Fibroblast of villous mesenchyme (primary cell): ENCODE measurements at places on chromosomes 7 and 10.

- DNase-seq: no peak
Measured at GRCh38 chr7:121796381-121796780, 76.6 kb upstream of the PTPRZ1 start.

- no peak for DNase-seq
Measured at GRCh38 chr10:95571390-95571789, 10.2 kb upstream of the SORBS1 start.

- DNase-seq: no peak
Measured at GRCh38 chr10:42969147-42969546, 107.7 kb upstream of the RET start.

DNA sequence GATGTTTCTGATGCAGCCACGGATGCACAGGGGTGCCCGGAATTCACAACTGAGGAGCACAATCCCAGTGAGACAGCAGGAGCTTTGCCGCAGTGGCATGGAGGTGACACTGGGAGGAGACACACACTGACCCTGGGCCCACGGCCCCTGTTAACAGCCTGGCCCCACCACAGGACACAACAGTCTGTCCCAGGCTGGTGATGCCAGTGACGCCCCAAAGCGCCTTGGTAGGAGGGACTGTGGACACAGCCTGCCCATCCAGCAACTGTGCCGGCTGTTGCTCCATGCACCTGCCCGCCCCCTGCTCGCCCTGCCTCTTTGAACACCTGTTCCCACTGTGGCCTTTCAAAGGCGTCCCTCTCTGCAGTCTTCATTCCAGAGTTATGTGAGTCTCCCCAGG lies 49.8 kb downstream of the KLF6 start:
- DNase-seq: no peak

DNA sequence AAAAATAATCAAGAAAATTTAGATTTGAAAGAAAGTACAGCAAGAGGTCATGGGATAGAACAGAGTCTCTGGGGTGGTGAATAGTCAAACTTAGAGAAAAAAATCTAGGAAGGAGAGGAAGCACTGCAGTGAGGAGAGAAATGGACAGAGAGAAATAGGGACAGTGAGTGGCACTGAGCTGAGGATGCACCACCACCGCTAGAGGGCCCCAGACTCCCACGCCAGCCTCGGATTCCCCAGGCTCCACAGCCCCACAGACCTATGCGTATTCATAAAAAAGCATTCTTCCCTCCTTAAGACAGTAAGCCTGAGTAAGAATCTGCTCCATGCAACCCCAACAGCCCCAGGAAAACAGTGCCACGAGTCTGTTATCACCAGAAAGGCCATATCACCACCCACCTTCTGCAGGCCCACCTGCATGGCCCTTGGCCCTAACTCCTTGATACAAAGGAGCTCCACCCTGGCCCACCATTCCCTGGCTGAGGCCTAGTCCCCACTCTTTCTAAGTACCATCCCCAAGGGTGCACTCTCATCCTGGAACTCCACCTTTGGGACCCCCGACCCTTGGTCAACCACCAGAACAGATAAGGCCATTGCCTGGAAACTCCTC lies 91.0 kb downstream of the ALOX5 start:
- DNase-seq: peak; percentile 73

DNA sequence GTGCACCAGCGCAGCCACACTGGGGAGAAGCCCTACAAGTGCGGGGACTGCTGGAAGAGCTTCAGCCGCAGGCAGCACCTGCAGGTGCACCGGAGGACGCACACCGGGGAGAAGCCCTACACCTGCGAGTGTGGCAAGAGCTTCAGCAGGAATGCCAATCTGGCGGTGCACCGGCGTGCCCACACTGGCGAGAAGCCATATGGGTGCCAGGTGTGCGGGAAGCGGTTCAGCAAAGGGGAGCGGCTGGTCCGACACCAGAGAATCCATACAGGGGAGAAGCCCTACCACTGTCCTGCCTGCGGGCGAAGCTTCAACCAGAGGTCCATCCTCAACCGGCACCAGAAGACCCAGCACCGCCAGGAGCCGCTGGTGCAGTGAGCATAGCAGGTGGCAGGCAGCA lies 12.9 kb downstream of the ZSCAN25 start:
- no peak for DNase-seq

GRCh38 chr7:157486007-157486755 lies 149.4 kb downstream of the DNAJB6 start:
- DNase-seq: no peak

DNA sequence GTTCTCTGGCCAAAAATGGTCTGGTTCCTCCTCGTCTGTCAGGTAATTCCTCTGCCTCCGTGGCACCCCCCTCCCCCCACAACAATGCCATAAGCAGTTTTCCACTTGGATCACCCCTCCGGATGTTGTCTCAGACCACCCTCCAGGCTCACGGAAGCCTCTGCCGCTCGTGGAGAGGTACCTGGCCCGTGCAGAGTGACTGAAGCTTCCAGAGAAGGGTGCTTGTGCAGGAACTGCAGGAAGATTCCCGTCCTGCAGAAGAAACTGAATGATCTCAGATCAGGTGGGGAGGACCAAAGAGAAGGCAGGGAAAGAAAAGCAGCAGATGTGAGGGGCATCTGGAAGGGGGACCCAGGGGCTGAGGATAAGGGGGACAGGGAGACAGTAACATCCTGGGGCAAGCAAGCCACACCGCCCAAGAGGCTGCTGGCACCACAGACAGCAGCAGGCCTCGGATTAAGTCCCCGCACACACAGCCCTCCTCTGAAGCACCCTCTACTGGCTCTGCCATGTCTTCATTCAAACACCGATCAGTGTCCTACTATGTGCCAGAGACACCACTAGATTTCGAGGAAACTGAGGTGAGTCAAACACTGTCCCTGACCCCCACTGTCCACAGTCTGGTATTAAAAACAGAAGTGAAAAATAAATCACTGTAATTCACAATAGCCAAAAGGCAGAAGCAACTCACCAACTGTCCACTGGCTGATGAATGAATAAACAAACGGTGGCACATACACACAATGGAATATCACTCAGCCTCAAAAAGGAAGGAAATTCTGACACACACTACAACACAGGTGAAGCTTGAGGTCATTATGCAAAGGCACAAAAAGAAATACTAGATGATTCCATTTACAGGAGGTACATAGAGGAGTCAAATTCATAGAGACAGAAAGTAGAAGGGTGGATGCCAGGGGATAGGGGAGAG lies 26.4 kb downstream of the KIAA1549 start:
- DNase-seq: no peak

- DNase-seq: no peak
Measured at GRCh38 chr7:49580000-49580399, 193.4 kb upstream of the VWC2 start.

DNA sequence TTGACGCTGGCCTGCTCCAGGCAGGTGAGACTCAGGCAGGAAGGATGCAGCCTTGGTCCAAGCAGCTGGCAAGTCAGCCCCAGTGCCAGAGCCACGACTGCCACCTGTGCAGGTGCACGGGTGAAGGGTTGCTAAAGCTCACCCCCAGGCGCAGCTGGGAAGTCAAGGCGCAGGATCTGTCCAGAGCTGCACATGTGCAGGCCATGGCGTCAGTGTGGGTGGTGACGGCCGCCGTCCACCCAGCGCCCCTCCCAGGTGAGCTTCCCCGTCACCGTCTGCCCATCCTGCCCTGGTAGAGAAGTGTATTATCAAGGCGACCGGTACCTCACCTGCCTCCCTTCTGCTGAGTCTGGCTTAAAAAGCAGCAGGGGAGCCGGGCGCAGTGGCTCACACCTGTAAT lies 110.1 kb downstream of the MAD1L1 start:
- no peak for DNase-seq

DNA sequence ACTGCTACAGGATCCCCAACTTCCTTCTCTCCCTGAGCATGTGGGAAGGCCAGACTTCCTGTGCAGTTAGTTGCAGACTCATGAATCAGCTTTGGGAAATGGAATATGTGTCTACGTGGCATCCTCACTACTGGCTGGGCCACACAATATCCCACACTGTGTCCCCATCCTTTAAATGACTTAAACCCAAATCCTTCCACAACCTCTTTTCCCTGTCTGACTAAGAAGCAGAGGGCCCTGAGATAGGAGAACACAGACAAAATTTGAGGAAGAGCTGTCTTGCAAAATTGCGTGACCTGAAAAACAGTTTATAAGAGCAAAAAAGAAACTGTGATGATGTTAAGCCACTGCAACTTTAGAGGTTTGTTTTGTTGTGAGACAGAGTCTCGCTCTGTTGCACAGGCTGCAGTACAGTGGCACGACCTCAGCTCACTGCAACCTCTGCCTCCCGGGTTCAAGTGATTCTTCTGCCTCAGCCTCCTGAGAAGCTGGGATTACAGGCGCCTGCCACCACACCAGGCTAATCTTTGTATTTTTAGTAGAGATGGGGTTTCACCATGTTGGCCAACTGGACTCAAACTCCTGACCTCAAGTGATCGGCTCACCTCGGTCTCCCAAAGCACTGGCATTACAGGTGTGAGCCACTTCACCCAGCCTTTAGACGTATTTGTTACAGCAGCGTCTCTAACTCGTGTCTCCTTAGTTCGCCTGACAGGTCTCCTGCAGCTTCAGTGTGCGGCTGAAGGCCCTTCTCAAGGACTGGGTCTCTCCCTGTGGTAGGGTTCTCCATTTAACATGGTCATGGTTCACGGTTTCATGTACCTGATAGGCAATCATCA lies 46.9 kb upstream of the SFMBT2 start:
- no peak for DNase-seq

GRCh38 chr7:991729-992656 lies 9.0 kb downstream of the CYP2W1 start:
- no peak for DNase-seq

- peak; percentile 89 for DNase-seq
Measured at GRCh38 chr7:41047789-41048191, 655.1 kb downstream of the INHBA start.

- no peak for DNase-seq
Measured at GRCh38 chr10:90674461-90674860, 183.4 kb downstream of the HTR7 start.

DNA sequence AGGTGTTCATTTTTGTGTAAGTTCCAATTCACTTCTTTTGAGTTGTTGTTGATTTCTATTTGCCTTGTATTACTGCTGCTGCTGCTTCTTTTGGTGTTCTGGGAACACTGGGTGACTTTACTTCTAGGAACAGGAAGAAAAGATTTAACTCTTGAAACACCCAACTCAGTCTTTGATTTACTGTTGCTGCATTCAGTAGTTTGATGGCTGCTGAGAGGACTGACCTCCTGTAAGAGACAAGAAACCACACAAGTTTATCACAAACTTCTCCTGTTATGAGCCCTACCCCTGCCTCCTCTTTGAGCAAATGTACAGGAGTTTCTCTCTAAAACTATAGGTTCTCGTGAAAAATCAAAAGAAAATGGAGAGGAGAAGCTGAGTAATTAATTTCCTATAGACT lies 161.7 kb downstream of the CTTNBP2 start:
- no peak for DNase-seq

GRCh38 chr7:17126413-17127268 lies 171.8 kb upstream of the AHR start:
- DNase-seq: no peak

DNA sequence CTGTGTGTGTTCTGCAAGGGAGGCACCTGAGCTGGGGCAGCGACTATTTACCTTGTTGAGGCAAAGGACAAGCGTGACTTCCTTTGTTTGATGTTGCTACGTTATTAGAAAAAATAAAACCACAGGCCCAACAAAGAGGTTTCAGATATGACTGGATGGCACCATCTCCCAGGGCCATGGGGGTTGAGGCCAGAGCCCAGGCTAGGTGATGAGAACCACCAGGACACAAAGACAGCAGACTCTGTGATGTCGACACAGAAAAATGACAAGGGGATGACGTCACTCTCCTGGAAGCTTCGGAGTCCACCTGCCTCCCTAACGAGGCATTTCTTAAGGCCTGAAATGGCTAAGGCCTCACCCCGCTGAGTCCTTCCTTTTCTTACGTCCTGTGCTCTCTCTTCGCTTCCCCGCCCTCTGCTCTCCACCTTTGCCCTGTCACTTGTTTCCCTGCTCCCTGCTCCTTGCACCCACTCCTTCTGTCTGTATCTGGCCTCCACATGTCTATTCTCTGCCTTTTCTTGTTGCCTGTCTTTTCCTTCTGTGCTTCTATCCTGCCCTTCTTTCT lies 83.0 kb upstream of the ADRB1 start:
- DNase-seq: no peak

- DNase-seq: peak; percentile 83
Measured at GRCh38 chr7:47552621-47553020, 29.3 kb downstream of the TNS3 start.

DNA sequence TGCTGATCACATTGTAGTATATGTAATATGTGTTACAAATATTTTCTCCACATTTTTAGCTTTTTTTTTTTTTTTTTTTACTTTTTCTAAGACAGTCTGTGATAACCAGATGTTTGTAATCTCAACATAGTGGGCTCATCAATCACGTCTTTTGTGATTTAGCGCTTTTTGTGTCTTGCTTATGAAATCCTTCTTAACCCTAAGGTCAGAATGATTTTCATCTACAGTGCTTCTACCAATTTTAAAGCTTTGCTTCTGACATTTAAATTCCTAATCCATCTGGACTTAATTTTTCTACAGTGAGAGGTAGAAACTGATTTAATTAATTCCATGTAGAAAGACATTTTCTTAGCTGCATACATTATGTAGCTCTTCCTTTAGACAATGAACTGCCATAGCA lies 626.4 kb downstream of the TNS3 start:
- no peak for DNase-seq

- no peak for DNase-seq
Measured at GRCh38 chr7:54689394-54690049, 69.5 kb downstream of the SEC61G start.

DNA sequence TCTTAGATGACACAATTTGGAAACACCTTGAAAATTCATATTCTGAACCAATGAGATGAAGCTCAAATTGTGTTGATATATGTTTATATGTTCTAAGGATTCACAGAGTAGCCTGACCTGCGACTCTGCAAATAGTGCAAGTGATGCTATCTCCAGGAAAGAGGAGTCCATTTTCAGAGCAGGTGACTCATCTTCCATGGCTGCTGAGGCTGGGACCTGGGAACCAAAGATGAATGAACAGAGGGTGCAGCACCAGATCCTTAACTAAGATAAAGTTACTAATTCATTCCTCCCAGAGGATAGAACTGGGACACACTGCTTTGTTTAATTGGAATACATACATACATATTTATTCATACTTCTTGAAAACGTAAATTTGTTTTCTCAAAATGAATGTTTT lies 240.6 kb upstream of the SEMA3C start:
- DNase-seq: peak; percentile 36

- peak; percentile 3 for DNase-seq
Measured at GRCh38 chr7:92517631-92518030, 10.7 kb downstream of the PEX1 start.

GRCh38 chr7:95874129-95874528 lies 101.8 kb downstream of the DYNC1I1 start:
- no peak for DNase-seq

- no peak for DNase-seq
Measured at GRCh38 chr7:149004405-149005370, 23.6 kb downstream of the PDIA4 start.

- DNase-seq: peak; percentile 91
Measured at GRCh38 chr10:79142064-79142491, 73.3 kb downstream of the ZMIZ1 start.

- DNase-seq: no peak
Measured at GRCh38 chr10:60376221-60377041, 13.2 kb downstream of the ANK3 start.
